ENCODE measurements at places on chromosomes 13 and 19. TPM values are rescaled to one million over a fixed set of nuclear protein-coding genes. Genes with fewer than 3 reads are reported as not detected.

DNA sequence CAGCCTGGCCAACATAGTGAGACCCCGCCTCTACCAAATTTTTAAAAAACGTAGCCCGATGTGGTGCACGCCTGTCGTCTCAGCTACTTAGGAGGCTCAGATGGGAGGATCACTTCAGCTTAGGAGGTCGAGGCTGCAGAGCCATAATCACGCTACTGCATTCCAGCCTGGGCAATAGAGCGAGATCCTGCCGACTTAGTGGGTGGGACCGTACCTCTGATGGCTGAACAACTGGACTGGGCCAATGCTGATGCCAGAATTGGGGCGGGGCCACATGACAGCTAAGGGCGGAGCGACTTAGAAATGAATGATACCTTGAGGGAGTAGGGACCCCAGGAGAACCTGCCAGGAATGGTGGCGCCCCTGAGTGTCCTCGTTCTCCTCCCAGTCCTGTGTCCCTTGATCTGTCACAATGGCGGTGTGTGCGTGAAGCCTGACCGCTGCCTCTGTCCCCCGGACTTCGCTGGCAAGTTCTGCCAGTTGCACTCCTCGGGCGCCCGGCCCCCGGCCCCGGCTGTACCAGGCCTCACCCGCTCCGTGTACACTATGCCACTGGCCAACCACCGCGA, 3.6 kb downstream of the LTBP4 start:
- peak; percentile 92 for DNase-seq

GRCh38 chr13:36385489-36385888, 39.3 kb upstream of the SPART start:
- DNase-seq, result no peak

Gene PROZ
- total RNA-seq, result not detected

DNA sequence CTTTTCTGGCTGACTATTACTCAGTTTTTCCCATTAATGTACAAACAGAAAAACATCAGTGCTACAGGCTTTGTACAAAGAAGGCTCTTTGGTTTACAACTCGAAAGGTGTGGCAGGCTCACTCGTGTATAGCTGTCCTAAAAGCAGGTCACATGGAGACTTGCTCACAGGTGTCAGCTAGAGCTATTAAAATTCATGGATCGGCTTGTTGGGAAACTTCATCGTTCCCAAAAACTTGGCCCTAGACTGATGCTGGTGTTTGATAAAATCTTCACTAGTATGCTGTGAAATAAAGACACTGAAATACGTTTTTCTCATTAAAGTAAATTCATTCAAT, 64.9 kb downstream of the MBNL2 start:
- DNase-seq, result no peak

DNA sequence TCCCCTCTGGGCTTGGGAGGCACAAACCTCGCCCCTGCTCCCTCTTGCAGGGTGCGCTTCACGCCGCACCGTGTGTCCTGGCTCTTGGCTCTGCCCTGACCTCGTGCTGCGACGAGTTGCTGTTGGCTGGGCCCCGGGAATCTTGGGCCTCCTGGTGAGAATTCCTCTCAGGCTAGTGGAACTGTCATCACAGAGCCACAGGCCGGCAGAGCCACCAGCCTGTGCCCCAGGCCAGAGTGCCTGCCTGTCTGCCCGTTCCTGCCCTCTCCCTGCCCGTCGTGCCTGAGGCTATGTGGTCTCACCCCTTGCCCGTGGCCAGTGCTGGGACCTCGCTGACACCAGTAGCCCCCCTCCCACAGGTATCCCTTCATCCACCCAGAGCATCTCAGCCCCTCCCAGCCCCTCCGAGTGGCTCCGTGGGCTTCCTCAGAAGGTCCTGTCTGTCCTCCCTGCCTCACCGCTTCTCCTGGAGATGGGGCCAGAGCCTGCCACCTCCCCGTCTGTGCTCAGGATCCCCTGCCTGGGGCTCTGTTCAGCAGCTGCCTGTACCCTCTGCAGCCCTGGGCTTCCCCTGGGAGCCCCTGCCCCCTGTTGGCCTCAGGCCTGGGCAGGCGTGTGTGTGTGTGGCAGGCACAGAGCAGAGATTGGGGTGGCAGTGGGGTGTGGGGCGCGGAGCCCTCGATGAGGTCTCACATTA, 13.3 kb downstream of the NDUFB7 start:
- DNase-seq, result no peak

DNA sequence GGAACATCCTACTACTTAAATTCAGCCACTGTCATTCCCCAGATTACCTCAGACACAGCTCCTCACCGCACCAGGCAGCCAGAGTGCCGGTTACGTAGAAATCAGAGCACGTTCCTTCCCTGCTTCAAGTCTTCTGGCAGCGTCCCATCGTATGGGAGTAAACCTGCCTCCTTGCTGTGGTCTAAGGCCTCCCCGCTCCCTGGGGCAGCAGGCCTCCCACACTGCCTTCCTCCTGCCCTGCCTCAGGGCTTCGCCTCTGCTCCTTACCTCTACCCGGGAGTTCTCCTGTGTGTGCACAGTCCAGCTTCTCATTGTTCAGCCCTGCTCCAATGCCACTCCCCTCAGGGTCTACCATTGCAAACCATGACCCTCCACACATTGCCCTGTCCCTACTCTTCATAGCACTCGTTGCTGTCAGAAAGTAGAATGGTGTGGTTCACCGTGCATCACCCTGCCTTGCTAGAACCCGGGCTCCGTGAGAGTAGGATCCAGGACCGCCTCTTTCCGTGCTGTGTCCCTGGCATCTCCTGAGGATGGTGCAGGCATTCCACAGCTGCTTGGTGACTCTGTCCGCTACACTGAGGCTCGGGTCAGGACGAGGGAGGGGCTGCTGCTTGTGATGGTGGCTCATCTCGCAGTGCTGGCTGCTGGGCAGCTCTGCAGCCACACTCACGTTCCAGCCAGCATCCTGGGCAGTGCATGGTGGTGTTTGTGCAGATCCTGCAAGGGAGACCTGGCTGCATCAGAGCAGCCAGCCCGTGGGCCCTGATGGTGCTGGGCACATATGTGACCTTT, 6.9 kb downstream of the POP4 start:
- DNase-seq, result no peak

- DNase-seq, result no peak
Measured at GRCh38 chr13:89910166-89910565, 1437.3 kb upstream of the MIR17HG start.

GRCh38 chr19:3467437-3468198, 12.7 kb downstream of the SMIM24 start:
- no peak for DNase-seq

- no peak for DNase-seq
Measured at GRCh38 chr13:80716610-80717081, 375.7 kb upstream of the SPRY2 start.

Gene LAIR1
- total RNA-seq, result 0.19 TPM

- peak; percentile 93 for DNase-seq
Measured at GRCh38 chr13:99656092-99656745, 154.9 kb downstream of the TM9SF2 start.

- DNase-seq, result no peak
Measured at GRCh38 chr19:54145541-54146158, 8.1 kb downstream of the CNOT3 start.

Gene RSPH6A
- total RNA-seq, result not detected

DNA sequence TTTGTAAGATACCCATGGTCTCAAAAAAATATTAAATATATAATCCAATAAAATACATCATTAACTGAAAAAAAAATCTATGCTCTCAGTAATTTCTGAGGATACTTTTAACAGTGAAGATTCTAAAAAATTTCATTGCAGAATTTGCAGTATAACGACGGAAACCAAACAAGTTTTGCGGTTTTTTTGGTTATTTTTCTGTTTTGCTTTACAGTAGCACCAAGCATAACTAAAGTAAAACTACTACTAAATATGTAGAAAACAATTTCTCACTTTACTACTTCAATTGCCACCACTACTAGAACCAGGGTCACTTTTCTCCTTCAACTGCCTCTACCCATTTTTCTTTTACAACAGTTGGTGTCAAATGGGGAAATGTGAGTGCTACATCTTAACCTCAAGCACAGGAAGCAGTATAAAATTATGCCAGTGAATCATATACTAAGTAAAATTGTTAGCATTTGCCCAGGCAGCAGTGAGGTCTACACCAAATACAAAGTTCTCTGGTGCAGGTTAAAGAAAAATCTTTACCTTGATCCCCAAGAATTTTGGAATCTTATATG, 24.1 kb downstream of the MICU2 start:
- DNase-seq, result no peak

DNA sequence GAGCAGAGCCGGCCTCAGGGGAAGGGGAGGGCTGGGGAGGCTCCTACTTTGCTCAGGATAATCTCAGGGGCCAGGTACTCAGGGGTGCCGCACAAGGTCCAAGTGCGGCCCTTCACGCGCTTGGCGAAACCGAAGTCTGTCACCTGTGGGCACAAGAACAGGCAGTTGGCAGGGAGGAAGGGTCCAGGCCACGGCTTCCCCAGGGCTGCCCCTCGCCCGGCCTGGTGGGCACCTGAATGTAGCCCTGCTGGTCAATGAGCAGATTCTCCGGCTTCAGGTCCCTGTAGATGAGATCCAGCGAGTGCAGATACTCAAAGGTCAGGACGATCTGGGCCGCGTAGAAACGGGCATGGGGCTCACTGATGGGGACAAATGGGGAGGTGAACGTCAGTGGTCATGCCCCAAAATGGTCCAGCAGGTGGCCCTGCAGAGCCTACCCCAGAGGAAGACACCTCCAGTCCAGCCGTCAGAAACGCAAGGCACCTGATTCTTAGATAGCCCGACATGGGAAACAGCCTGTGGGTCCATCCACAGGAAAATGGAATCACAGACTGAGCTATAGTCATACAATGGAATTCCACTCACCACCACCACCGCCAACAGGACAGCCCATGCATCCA, 7.1 kb upstream of the SAMD1 start:
- DNase-seq, result no peak

Gene CASP14
- total RNA-seq, result 346 TPM

DNA sequence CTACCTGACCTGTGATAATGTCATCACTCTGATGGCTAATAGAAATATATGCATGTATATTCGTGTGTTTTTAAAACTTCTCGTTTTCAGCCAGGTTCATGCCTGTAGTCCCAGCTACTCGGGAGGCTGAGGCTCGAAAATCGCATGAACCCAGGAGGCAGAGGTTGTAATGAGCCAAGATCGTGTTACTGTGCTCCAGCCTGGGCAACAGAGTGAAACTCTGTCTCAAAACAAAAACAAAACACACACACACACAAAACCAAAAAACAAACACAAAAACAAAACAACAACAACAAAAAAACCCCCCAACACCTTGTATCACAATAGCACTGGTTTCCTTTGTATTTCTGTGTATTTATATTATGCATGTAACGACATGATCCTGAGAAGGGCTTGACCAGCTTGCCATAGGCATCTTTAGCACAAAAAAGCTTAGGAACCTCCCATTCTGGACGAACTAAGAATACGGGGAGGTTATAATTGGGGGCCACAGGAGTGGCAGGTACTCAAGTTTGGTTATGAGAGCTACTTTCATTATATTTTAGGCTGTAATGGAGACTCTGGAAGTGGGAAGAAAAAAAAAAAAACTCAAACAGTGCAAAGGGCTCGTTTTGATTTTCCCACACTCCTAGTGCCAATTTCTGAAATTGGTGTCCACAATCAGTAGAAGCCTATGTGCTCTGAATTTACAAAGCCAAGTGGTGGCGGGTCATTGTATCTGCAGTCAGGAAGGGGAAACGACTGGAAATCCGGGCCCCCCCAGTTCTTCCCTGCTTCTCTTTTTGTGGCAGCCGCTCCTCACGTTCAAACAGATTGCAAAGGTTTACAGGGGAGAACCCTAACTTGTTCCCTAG, 1.2 kb upstream of the ACP7 start:
- no peak for DNase-seq

Gene LHB
- total RNA-seq, result not detected

GRCh38 chr19:48244281-48244680, 11.4 kb downstream of the CARD8 start:
- no peak for DNase-seq

DNA sequence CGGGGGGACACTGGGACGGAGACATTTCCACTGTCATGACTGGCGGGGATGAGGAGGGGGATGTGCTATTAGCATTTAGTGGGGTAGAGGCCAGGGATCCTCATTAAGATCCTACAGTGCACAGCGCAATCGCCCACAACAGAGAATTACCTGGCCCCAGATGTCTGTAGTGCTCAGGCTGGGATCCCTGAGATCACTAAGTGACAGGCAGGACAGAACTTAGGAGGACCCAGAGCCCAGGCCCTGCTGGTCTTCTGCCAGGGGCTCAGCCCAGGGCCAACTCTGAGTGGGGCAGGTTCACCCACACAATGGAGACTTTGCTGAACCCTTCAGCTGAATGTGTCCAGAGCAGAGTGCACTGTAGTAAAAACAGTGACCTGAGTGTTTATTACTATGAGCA, 4.6 kb downstream of the RANBP3 start:
- no peak for DNase-seq

GRCh38 chr19:13505761-13506470, 363 bp downstream of the CACNA1A start:
- DNase-seq, result no peak

- DNase-seq, result no peak
Measured at GRCh38 chr19:41626877-41627276, at the start of gene CEACAM4. Gene CEACAM4, minus strand, starts transcription at chr19:41627074. Its CDS starts 111 bp downstream, at chr19:41626963.

DNA sequence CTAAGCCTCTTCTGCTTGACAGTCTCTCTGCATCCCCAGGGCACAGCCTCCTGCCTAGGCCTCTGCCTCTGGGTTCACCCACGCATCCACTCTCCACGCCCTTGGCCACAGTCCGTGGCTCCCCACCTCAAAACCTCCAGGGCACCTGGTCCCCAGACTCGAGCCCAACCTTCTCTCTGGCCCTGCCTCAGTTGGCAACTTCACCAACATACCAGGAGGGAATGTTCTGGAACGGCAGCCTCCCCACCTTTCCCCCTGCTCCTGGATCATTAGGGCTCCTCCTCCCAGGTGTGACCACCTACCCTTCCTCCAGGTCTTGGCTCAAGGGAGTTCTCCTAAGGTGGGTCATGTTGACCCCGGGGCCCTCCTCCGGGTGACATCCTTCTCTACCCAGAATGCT, 69.1 kb downstream of the SOX1 start:
- DNase-seq, result peak; percentile 53

Gene UPK1A
- total RNA-seq, result 9.9 TPM

DNA sequence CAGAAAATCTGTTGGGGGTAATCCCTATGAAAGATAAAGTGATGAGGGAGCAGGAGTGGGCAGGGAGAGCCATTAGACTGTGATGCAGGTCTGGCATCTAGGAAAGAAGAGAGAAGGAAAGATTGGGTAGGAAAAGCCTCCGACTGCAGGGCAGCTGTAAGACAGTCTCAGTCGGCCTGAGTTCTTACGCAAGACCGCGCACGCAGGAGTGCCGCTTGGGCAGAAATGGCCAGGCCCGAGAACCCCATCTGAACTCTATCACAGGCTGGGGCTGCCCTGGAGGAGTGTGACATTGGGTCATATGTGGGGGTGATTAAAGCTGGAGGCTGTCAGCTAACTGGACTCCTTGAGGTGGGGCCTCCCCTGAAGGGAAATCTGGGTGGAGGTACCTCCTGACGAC, 13.9 kb upstream of the FBXL3 start:
- no peak for DNase-seq
